ENCODE measurements at places on chromosomes 4 and X.
A peak's percentile ranks its signal among the peaks of the same experiment; 100 is the strongest.

- DNase-seq: no peak
These were observed 3.1 kb upstream of the ANTXR2 start for GRCh38 chr4:80075995-80076675.

DNA sequence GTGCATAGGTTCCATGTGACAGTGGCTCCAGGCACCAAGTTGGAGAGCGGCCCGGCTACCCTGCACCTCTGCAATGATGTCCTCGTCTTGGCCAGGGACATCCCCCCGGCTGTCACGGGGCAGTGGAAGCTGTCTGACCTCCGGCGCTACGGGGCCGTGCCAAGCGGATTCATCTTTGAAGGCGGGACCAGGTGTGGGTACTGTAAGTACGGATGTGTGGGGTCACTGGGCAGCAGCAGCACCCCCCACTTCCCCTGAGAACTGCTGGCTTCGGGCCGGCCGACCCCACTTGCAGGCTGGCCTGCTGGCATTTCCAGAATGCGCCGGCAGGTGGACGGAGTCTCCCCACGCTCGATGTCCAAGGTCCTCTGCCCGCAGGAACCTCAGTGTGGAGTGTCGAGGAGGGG is 13.2 kb downstream of the DOK7 start:
- DNase-seq: no peak

- DNase-seq: no peak
These were observed 12.3 kb downstream of the TBCK start for GRCh38 chr4:106303548-106304281.

- no peak for DNase-seq
These were observed 212.4 kb upstream of the TTC29 start for GRCh38 chr4:147157860-147158701.

DNA sequence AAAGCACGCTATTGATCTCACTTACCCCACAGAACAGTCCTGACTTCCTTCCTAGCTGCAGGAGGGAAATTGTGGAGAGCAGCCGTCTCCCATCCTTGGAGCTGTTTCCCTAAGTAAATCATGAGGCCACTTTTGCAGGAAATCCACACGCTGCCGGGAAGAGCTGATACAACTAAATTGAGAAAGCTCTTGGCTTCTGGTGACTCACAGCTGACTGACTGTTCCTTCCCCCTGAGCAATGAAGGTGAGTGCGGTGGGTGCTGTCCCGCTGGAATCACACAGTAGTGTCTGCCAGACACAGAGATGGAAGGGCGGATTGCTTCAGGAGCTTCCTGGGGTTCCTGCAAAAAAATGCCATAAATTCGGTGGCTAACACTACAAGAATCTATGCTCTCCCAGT is 268.9 kb downstream of the ASMT start:
- no peak for DNase-seq

GRCh38 chr4:105075045-105075444 is 71.6 kb upstream of the TET2 start:
- no peak for DNase-seq

- DNase-seq: peak; percentile 85
These were observed 22.8 kb downstream of the CFAP99 start for GRCh38 chr4:2441393-2442174.

- DNase-seq: no peak
These were observed 522 bp downstream of the FNIP2 start for GRCh38 chr4:158769175-158769921.

GRCh38 chrX:46179748-46180147 is 365.5 kb downstream of the ZNF674 start:
- no peak for DNase-seq

DNA sequence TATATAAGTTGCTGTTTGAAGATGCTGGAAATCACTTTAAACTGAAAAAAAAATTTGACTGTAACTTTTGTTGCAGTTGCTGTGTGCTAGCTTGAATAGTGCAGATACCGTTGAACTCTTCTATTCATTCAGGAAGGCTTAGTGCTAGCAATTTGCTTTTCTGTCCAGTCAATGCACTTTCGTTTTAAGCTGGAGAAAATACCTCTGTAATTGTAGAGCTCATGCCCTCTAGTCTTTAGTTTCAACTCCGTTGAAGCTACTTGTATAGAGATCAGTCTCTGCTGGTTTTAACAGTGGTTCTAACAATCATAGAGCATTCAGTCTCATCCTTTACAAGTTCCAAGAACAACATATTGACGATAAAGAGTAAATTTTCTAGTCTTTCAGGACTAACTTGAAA is 49.0 kb upstream of the TRPC3 start:
- no peak for DNase-seq

GRCh38 chr4:70877556-70877955 is 24.6 kb upstream of the MOB1B start:
- DNase-seq: no peak

DNA sequence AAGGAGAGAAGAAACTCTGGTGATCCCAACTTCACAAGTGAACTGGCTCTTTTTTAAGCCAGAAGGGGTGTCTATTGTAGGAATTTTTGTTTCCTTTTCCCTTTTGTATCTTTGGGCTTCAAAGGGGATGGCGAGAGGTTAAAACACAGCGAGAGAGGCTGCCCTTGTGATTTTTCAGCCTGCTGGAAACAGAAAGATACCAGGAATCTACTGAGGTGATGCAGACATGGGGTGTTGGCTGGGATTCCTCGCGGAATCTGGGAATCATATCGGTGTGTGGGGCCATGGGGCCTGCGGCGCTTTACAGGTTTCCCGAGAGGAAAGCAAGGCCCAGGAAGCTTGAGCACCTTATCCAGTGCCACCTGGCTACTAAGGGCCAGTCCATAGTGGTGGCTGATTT is 99.4 kb upstream of the STX18 start:
- DNase-seq: no peak

GRCh38 chrX:32472364-32472763 is 739.0 kb downstream of the DMD start:
- no peak for DNase-seq

GRCh38 chr4:12304905-12305304 is 876.2 kb upstream of the HS3ST1 start:
- no peak for DNase-seq

DNA sequence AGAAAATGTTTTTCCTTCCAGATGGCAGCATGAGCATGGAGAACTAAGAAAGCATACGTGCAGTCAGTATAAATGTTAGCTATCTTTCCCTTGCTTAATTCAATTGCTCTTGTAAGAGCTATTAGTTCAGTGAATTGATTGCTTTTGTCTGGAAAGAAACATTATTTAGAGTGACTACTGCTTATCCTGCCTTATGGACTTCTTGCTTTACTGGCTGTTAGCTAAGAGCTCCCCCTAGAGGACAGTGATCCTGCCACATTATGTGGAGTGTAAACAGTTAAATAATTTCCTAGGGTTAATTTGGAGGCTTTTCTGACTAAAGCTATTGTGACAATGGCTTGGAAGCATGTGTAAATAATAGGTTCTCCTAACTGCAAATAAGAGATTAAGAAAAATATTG is 1402.4 kb downstream of the FAM133A start:
- DNase-seq: no peak

DNA sequence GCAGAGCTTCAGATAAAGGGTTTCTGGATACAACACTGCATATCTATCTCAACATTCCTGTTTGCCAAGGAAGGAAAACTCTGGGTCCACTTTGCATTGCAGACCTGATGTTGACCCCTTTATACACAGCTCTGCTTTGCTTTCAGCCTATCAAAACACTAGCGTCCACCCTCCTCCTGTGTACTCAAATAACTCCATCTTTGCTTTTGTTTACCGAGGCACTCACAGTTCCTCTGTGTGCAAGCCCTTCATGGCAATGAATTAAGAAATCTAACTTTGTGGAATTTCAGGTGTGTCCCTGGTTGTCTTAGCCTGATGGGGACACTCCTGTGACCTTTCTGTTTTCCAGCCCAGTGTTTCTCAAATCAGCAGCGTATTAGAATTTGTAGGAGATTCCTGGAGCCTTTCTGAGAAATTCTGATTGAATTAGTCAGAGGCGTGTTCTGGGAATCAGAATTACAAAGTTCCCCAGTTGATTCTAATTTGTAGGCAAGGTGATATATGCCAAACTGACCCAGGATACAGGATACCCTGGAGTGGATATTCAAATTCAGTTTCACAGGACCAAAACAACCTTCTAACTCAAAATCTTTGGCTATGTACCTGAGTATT is 68.6 kb downstream of the DTHD1 start:
- no peak for DNase-seq

GRCh38 chr4:62549601-62550000 is 1349.5 kb downstream of the ADGRL3 start:
- no peak for DNase-seq

All from NCI-H1930 (cell line).